ENCODE measurements at places on chromosomes 1 and 21.

- peak; percentile 12 for DNase-seq
These were observed 954 bp downstream of the RSBN1 start for GRCh38 chr1:113811156-113811887.

DNA sequence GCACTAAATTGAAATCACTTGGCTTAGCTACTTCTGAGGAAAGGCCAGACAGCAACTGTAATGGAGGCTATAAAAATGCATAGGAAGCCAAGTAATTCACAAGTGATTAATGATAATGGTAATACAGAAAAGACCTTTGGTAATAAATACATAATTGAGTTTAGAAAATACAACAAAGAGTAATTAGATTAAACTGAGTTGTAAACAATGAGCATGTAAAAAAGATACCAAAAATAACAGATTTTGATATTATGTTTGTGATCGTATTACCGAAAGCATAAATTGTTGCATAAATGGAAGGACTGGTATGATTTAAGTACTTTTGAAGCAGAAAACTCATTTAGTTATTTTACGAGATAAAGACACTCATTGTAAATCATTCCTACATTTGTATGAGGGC, 556.7 kb upstream of the TMPRSS15 start:
- DNase-seq: no peak

GRCh38 chr1:153880962-153881361, 41.8 kb downstream of the GATAD2B start:
- DNase-seq: peak; percentile 96

- no peak for DNase-seq
These were observed 114.9 kb downstream of the CASZ1 start for GRCh38 chr1:10681296-10682107.

DNA sequence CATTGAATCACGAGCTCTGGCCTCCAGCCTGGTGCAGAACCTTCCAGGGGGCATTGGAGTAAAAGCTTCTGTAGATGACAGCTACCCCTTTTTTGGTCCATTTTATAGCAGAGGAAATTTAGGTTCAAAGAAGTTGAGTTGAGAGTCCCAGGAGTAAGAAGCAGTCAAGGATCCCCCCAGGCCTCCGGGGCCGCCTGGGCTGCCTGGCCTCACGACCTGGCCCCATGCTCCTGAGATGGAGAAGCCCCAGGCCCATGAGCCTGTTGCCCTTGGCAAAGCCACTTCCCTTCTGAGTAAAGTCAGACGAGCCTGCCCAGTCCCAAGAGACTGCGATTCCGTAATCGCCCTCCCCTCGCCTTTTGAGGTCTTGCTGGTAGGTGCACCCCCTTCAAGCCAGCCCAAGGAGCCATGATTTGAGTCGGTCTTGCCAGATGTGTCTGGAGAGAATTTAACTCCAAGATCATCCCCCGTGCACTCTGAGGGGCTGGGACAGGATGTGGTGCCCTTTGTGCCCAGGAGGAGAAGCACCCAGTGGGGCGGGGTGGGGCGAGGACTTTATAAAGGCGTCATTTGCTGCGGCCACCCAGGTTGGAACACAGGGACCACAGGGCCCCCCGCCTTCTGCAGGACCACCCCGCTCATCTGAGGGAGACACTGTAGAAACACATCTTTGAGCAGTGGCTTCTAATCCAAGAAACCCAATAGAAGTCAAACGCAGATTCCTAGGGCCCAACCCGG, 30.1 kb downstream of the PDE9A start:
- no peak for DNase-seq

DNA sequence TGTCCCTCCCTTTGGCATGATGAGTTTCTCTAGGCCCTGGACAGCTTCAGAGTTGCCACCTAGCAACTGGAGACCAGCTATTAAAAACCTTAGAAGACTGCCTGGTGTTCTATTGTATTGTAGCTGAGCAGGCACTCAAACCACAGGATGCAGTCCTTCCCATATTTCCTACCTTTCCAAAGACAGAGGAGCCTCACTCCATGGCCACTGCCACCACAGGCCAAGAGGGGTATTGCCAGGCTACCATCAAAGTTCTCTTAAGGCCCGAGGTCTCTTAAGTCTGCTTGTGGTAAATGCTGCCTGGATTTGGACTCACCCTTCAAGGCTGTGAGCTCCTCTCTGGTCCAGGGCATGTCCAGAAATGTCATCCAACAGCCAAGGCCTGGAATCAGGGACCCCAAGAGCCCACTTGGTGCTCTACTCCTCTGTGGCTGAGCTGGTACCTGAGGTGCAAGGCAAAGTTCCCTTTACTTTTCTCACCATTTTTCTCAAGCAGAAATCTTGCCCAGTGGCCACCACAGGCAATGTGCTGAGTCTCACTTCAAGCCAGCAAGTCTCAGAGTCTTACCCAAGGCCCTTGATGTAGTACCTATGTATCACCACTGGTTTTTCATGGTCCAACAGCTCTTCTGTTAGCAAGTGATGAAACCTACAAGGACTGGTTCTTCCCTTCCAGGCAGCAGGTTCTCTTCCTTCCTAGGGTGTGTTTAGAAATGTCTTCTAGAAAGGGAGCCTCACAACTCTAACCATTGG, 269.4 kb downstream of the AMY1C start:
- no peak for DNase-seq

DNA sequence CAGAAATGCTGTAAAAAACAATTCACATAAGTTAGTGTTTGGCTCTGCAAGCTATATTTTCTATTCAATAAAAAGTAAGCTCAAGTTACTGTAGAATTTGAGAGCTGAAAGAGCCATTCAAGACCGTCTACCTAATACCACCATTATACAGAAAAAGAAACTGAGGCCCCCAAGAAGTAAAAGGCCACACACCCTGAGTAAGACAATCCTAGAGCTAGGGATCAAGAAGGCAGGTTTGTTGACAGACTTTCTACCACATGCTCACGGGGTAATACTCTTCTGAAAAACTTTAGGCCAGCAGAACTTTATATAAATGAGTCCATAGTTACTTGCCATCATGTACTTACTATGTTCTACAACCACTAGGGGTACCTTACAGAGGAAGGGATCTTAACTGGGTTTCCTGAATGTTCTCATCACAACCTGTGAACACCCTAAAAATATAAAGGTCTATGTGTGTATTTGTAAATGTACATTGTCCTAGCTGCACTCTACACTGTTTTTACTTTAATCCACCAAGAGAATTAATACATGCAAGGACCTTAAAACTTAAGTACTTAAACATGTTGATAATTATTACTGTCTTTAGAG, 2.7 kb downstream of the PSMG1 start:
- no peak for DNase-seq

- no peak for DNase-seq
These were observed 298.2 kb upstream of the LRRC7 start for GRCh38 chr1:69269491-69269890.

DNA sequence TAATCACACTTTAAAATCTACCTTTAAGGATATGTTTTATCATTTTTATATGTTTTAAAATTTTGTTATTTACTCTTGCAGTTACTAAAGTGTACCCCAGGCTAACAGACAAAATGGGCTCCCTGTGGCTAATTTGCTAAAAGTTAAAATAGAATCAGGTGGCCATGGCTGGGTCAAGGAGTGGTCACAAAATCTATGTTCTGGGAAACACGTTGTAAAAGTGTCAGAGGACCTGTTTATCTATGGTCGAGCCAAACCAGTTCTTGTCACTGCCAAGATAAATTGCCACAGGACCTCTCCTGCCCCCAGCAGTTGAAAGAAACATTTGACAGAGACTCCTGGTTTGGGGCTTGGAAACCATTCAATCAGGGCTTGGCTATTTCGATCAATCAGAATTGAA, 21.2 kb upstream of the TTLL7 start:
- DNase-seq: no peak

- DNase-seq: peak; percentile 64
These were observed 44.5 kb upstream of the C1orf87 start for GRCh38 chr1:60118085-60118484.

DNA sequence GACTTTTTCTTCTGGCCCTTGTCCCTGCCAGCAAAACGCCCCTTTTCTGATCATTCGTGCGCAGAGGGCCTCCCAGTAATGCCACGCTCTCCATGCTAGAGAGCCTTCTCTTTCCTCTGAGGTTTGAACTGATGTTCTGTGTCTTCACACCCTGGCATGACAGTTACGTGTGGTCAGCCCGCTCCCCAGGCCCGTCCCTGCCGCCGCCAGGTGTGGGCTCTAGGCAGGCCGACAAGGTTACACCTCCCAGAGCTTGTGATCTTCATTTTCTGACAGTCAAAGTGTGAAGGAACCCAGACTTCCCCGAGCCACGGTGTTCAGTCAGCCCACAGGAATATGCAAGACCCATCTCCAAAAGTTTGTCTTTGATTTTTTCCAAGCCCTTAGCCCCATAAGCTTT, 265.6 kb downstream of the TM2D1 start:
- DNase-seq: no peak

DNA sequence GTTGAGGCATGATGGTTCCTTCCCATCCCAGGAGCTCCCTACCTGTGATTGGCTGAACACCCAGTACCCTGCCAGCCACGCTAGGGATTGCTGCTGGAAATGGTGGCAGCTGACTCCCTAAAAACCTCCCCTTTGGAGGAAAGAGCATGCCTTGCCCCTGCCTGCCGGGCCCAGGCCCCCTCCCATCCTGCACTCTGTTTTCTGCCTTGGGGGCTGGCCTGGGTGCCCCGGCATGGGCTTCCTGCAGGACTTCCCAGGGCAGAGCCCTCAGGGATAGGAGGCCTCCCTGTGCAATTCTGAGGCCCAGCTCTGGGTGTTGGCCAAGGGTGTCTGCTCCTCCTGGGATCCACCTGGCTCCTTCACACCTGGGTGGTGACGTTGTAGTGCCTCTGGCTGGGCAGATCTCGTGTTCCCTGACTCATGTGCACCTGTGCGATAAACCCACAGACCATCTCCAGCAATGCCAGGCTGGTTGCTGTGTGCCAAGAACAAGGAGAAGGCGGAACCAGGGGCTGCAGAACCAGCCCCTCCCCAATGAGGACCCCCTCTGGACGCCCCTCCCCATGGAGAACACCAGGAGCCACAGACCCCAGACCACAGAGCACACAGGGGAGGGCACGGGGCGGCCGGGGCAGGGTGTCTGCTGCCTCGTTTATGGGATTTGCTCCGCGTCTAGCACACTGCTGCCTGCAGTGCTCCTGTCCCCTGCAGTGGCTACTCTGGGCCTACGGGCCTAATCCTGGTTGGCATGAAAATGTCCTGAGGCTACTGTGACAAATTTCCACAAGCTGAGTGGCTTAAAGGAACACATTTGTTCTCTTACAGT, 13.6 kb downstream of the CSTB start:
- no peak for DNase-seq

DNA sequence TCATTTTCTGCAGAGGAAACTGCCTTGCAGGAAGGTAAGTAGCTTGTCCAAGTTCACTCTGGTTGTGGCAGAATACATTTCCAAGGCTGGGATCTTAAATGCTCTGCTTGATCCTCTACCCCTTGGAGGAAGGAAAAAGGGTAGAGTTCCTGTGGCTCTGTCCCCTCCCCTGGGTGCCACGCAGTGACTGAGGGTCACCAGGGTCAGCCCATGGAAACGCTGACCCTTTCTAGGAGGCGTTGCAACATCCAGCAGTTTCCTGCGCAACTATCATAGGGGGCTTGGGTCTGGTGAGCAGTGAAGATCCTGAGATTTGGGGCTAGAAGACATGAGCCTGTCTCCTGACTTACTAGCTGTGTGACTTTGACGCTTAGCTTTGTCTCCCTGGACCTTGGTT, 29.4 kb upstream of the EPS8L3 start:
- no peak for DNase-seq

DNA sequence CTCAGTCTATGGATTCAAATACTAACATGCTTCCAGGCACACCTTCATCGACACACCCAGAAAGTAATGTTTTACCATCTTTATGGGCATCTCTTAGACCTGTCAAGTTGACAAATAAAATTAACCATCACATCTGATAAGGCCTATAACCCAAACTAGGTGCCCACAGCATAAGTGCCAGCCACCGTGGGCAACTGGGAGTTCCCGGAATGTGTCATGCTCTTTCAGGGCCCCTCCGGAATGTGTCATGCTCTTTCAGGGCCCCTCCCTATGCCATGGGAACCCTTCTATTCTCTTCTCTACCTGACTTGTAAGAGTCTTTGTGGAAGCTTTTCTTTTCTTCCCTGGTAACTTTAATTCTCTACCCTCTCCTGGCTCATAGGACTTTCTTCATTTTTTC, 26.6 kb downstream of the KRTAP24-1 start:
- DNase-seq: no peak

GRCh38 chr1:16187748-16188401, 24.6 kb downstream of the ARHGEF19 start:
- DNase-seq: peak; percentile 75

DNA sequence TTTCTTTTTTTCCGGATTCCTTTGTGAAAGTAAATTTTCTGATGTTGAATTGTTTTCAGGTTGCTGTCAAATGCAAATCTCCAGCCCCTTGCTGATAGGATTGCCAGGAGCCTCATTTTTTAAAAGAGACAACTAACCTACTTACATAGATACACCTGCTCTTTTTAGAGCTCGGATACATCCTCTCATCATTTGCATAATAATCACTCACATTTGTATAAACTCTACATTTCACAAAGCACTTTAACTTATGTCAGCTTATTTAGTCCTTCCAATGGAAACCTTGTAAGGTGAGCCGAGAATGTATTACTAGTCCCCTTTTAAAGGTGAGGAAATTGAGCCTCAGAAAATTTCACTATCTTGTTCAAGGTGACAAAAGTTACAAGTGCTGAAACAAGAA, 84.8 kb downstream of the KCTD3 start:
- DNase-seq: no peak

GRCh38 chr1:224894915-224895314, 34.6 kb upstream of the DNAH14 start:
- peak; percentile 45 for DNase-seq

GRCh38 chr1:118504221-118504644, 319.2 kb upstream of the SPAG17 start:
- no peak for DNase-seq

DNA sequence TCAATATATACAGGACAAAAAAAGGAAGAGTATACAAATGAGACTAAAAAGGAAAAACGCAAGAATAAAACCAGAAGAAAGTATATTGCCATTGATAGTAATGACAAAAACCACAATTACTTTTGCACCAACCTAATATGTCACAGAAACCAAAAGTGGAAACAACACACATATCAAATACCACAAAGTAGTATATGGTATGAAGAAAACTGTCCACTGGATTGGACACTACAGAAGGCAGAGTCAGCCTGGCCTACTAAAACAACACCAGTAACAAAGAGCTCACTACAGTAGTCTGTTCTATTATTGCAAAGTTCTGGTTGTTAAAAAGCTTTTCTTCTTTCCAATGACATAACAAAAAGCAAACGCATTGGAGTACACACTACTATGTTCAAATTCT, 17.7 kb downstream of the TESK2 start:
- DNase-seq: no peak

- no peak for DNase-seq
These were observed 26.8 kb downstream of the UROD start for GRCh38 chr1:45038661-45039364.

- DNase-seq: no peak
These were observed 382 bp downstream of the TRMT1L start for GRCh38 chr1:185156288-185156853.

- DNase-seq: no peak
These were observed 19.4 kb downstream of the CXADR start for GRCh38 chr21:17532292-17532691.

- no peak for DNase-seq
These were observed 23.9 kb downstream of the CNIH3 start for GRCh38 chr1:224640018-224640417.

GRCh38 chr1:4976859-4977440, 322.5 kb downstream of the AJAP1 start:
- DNase-seq: no peak

GRCh38 chr1:207645635-207646081, 725 bp downstream of the CR1L start:
- no peak for DNase-seq

GRCh38 chr1:35598895-35599294, 25.8 kb downstream of the TFAP2E start:
- no peak for DNase-seq
